Fibroblast of pulmonary artery (primary cell): ENCODE measurements at places on chromosomes 6 and 20.

GRCh38 chr6:82066991-82067411, 180.5 kb downstream of the IBTK start:
- DNase-seq = peak; percentile 16

DNA sequence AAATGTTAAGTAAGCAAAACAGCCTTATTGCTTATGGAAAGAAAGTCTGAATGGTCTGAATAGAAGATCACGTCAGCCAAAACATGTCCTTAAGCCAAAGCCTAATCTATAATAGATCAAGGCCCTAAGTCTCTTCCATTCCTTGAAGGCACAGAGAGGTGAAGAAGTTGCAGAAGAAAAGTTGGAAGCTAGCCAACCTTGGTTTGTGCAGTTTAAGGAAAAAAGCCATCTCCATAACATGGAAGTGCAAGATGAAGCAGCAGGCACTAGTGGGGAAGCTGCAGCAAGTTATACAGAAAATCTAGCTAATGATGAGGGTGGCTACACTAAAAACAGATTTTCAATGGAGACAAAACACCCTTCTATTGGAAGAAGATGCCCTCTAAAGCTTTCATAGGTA, 29.1 kb downstream of the LRRN4 start:
- DNase-seq = no peak

DNA sequence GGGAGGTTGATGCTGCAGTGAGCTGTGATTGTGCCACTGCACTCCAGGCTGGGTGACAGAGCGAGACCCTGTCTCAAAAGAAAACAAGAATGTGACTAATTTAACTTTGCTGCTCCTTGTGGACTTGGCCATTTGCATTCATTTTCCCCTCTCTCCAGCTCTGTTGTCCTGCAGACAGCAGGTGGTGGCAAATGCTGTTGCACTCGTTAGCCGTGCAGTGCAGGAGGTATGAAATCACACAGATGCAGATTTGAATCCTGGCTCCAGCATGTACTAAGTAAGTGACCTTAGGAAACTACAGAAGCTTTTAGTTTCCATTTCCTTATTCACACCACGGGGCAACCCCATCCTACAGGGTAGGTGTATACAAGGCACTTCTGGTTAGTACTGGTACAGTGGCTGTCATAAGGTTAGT, 9.6 kb upstream of the BEND3 start:
- no peak for DNase-seq

DNA sequence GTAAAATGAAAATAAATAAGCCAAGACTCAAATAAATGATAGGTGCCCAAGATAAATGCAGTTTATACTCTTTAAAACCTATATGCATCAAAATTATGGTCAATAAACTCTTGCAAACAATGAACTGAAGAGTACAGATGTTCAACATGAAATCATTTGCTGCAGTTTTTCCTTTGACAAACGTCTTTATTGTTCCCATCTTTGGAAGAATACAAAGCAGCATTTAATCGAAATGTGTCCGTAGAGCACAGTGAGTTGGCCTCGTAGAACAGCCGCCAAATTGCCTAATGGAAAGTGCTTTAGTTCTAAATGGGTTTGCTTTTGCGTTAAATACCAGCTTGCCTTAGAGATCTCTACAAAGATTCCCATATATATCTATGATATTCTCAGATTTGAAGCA, 447.4 kb downstream of the PKHD1 start:
- no peak for DNase-seq
